ENCODE measurements at places on chromosomes 12 and 14. TPM values are rescaled to one million over a fixed set of nuclear protein-coding genes. Genes with fewer than 3 reads are reported as not detected.
A peak's percentile ranks its signal among the peaks of the same experiment; 100 is the strongest.

GRCh38 chr12:19964549-19964948 is 403.8 kb upstream of the PDE3A start:
- H3K4me1 ChIP-seq, result no peaks in the 10 kb centered on the region
- DNase-seq, result no peak
- no peak overlapping the region for H3K27ac ChIP-seq
- H3K4me3 ChIP-seq, result no peak overlapping the region

DNA sequence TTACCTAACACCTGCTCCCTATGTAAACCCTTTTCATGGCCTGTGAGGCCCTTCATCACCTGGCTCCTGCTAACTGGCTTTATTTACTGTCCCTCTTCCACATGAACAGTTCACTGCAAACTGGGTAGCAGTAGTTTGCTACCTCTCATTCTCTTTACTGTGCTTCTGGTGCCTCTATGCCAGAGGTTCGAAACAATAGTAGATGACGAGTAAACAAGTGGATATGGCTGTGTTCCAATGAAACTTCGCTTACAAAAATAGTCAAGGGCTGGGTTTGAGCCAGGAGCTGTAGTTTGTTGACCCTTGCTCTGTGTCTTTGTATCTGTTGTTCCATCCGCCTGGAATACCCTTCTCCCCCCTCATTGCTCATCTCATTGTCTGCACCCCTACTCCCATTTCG is 233.6 kb upstream of the RMST start:
- DNase-seq, result no peak
- H3K4me1 ChIP-seq, result no peaks in the 10 kb centered on the region
- peaks cover 9% of the 10 kb centered on the region for H3K27me3 ChIP-seq
- H3K27ac ChIP-seq, result no peak overlapping the region
- no peaks in the 10 kb centered on the region for H3K36me3 ChIP-seq
- H3K4me3 ChIP-seq, result no peak overlapping the region

GRCh38 chr14:30779210-30779609 is 95.1 kb upstream of the COCH start:
- no peak overlapping the region for H3K4me3 ChIP-seq
- peaks cover 32% of the 10 kb centered on the region for H3K27me3 ChIP-seq
- H3K27ac ChIP-seq, result no peak overlapping the region
- DNase-seq, result no peak
- no peaks in the 10 kb centered on the region for H3K36me3 ChIP-seq
- H3K4me1 ChIP-seq, result no peaks in the 10 kb centered on the region

DNA sequence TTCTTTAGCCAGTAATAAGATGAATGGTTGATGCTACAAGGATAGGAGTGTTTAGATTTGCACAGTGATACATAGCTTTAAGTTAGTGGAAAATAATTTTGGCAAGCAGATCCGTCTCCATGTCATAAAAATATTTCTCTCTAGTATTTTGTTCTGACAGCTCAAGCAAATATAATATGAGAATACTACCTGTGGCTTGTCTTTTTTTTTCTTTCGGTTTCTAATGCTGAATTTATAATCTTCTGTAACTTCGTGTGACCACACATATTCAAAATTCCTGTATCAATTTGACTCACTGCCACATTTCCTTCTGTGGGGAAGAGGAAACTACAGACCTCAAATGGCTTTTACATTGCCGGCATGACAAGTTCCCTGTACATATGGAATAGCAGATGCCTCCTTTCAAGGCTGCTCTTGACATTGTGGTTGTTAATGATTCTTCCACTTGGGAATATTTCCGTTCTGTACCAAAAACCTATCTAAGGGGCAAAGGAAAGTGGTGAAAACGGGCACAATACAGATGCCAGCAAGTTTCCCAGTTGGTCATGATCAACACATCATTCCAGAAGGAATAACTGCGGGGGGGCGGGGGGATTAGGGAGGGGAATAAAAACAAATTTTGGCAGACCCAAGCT is 103.6 kb upstream of the CCDC91 start:
- no peaks in the 10 kb centered on the region for H3K4me1 ChIP-seq
- H3K36me3 ChIP-seq, result no peaks in the 10 kb centered on the region
- H3K4me3 ChIP-seq, result no peak overlapping the region
- no peak overlapping the region for H3K27ac ChIP-seq
- no peak for DNase-seq
- peaks cover 23% of the 10 kb centered on the region for H3K27me3 ChIP-seq

GRCh38 chr12:49231878-49232655 is 32.8 kb upstream of the TUBA1C start:
- no peaks in the 10 kb centered on the region for H3K27me3 ChIP-seq
- no peak for DNase-seq
- H3K4me1 ChIP-seq, result peaks cover 10% of the 10 kb centered on the region
- H3K36me3 ChIP-seq, result no peaks in the 10 kb centered on the region

- H3K4me3 ChIP-seq, result no peak overlapping the region
- peaks cover 14% of the 10 kb centered on the region for H3K4me1 ChIP-seq
- peaks cover 19% of the 10 kb centered on the region for H3K27me3 ChIP-seq
- no peak for DNase-seq
- no peak overlapping the region for H3K27ac ChIP-seq
Measured at GRCh38 chr14:101256266-101256665, 305.0 kb upstream of the DIO3 start.

DNA sequence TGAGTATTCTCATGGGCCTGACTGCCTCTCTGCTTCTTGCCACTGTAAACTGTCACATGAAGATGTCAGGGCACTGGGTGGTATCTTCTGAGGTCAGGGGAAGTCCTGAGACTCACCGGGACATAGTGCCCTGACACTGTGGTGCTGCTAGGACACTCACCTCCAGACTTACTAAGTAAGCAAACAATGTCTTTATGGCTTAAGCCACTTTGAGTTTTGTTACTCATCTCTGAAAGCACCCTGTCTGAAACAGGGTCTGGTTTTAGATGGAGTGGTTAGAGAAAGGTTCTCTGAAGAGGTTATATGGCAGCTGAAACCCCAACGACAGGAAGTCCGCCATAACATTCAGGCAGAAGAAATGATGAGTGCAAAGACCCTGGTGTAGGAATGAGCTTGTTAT is 22.7 kb downstream of the GPR19 start:
- no peak overlapping the region for H3K4me3 ChIP-seq
- no peaks in the 10 kb centered on the region for H3K36me3 ChIP-seq
- H3K27ac ChIP-seq, result no peak overlapping the region
- H3K27me3 ChIP-seq, result no peaks in the 10 kb centered on the region
- DNase-seq, result no peak
- peaks cover 16% of the 10 kb centered on the region for H3K4me1 ChIP-seq

DNA sequence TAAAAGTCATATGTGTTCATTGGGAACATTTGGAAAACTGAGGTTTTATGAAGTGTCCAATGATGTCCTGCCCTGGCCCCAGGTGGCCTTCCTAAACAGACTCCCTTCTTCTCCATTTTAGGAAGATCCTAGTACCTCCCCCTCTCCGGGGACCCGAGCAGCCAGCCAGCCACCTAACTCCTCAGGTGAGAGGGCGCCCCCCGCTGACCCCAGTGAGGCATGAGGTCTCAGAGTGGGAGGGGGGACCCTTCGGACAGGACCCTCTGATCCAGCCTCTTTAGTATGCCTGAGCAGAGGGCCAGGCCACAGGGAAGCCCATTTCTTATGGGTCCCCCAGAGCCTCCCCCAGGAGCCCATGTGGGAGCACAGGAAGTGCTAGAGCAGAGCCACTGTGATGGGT is 23.7 kb downstream of the DEGS2 start:
- H3K4me1 ChIP-seq, result no peaks in the 10 kb centered on the region
- no peak overlapping the region for H3K4me3 ChIP-seq
- DNase-seq, result no peak

DNA sequence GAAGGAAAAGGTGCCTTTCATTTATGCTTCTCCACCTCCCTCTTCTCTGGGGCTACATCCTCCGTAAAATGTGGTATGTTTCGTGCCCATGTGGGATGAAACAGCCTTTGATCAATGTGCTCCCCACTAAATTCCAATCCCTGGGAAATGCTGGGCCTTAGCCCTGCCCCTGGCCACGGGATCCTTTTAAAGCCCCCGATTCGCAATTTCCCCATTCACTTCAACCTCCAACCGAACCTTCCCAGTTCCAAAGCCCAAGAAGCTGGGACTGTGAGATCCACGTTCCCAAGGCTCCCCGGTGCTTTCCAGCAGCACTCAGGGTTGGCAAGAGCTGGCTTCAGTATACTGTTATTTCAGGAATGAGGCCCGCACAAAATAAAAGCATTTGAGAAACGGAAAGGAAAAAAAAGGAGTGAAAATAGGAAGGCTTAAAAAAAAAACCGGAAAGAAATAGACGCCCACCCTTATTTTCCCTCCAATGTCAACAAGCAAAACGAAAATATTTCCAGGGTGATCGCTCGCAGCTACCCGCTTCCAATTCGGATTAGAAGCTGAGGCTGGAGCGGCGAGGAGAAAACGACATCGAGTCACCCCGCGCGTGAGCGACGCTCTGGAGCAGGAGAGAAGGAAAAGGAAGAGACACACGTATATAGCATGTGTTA is 1.3 kb upstream of the FOXG1 start:
- H3K4me1 ChIP-seq, result no peaks in the 10 kb centered on the region
- DNase-seq, result no peak
- H3K36me3 ChIP-seq, result peaks cover 13% of the 10 kb centered on the region
- H3K27me3 ChIP-seq, result peaks cover 49% of the 10 kb centered on the region
- no peak overlapping the region for H3K27ac ChIP-seq

DNA sequence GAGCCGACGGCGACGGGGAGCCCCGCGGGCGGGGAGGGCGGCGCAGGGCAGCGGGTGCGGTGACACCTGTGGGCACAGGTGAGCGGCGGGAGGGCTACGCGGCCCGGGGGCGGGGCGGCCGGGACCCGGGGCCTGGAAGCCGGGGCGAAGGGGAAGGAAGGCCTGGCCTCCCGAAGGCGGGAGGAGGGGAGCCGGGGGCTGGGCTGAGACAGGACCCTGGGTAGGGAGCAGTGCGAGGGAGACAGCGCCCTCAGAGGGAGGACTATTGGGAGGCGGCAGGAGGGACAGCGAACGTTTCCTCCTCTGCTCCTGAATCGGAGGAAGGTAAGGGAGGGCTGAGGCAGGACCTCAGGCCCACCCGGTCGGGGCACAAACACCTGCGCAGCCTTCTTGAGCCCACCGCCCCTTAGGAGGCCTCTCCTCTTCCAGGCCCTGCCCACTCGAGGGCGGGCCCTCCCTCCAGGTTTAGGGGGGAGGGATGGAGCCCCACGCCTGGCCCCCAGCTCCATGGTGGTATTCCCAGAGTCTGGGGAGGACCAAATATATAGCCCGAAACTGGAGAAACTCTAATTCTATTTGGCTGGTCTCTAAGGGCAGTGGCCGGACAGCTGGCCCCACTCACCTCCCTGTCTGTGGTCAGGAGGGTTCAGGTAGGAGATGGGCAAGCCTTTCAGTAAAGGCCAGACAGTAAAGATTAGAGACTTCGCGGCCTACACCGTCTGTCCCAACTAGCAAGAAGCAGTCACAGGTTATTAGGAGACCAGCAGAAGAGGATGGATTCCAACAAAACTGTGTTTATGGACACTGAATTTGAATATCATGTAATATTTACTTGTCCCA is 509 bp downstream of the PLEKHG6 start:
- H3K4me3 ChIP-seq, result no peak overlapping the region
- H3K27ac ChIP-seq, result no peak overlapping the region
- DNase-seq, result no peak
- peaks cover 8% of the 10 kb centered on the region for H3K27me3 ChIP-seq

DNA sequence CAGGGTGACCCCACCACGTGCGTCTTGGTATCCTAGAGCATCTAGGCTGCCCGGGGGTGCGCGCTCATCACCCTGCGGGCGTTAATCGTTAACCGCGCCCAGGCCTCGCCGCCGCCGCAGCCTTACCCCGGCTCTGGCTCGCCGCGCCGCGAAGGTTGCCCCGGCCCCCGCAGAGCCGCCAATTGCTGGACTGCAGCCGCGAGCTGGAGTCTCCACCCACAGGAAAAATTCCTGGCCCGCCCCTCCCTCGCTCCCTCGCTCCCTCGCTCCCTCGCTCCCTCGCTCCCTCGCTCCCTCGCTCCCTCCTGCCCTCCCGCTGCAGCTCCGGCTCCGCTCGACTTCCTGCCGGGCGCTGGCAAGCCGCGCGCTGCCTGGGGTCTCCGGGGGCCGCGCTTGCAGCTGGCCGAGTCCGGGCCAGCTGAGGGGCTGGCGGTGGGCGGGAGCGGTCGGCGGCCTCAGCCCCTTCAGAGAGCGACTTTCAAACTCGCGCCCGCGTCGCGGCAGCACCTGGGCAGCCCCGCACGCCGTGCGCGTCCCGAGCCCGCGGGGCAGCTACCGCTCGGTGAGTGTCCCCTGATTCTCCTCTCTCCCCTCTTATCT is at the start of gene PLEKHG3:
Gene PLEKHG3 (plus strand): TSS at position 282 of the 600 bp plus-strand sequence. CDS start 23,208 bp downstream, outside the sequence.
- peaks cover 55% of the 10 kb centered on the region for H3K4me1 ChIP-seq
- peak within 1 kb of the TSS; percentile 100 for H3K27ac ChIP-seq
- H3K27me3 ChIP-seq, result no peaks in the 10 kb centered on the region
- H3K4me3 ChIP-seq, result peak within 1 kb of the TSS; percentile 93

GRCh38 chr12:3882896-3883564 is 9.8 kb upstream of the PARP11 start:
- DNase-seq, result no peak
- H3K27me3 ChIP-seq, result peaks cover 17% of the 10 kb centered on the region
- H3K36me3 ChIP-seq, result no peaks in the 10 kb centered on the region
- no peak overlapping the region for H3K4me3 ChIP-seq
- no peak overlapping the region for H3K27ac ChIP-seq

GRCh38 chr12:109736552-109737108 is 23.0 kb downstream of the FAM222A start:
- no peak for DNase-seq
- H3K36me3 ChIP-seq, result no peaks in the 10 kb centered on the region
- no peaks in the 10 kb centered on the region for H3K4me1 ChIP-seq
- H3K4me3 ChIP-seq, result no peak overlapping the region

GRCh38 chr14:80202888-80203562 is 8.3 kb downstream of the DIO2 start:
- H3K4me3 ChIP-seq, result no peak overlapping the region
- no peaks in the 10 kb centered on the region for H3K4me1 ChIP-seq
- H3K27me3 ChIP-seq, result no peaks in the 10 kb centered on the region
- no peaks in the 10 kb centered on the region for H3K36me3 ChIP-seq

DNA sequence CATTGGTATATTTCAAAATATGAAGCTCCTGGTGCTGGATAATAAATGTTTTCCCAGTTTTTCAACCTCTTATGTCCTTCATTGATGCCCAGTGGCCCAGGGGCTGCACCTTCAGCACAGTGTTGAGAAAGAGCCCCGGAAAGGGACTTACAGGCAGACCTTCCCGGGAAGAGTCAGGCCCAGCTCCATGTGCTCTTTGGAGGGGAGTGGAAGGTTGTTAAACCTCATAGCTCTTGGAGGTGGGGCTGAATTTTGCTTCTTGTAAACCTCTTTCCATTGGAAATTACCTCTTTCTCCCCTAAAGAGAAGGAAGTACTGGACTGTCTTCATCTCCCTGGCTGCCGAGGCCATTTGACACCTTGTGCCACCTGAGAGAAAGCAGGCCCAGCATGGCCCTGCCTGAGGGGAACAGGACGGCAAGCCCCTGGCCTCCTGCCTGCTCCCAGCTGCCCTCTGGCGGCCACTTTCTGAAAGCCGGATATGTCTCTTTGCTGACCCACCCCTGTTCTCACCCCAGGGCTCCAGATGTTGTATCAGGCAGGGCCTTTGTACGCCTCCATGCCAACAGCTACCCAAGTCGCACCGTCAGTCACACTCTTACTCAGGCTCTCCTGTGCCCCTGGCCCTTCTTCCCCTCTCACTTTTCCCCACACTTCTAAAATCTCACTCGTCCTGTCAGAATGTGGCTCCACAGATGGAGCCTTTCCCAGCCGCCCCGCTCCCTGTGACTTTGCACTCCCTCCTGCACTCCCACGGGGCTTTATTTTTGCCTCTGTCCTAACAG is 43.0 kb downstream of the EVL start:
- H3K27me3 ChIP-seq, result no peaks in the 10 kb centered on the region
- peaks cover 5% of the 10 kb centered on the region for H3K36me3 ChIP-seq
- H3K27ac ChIP-seq, result peak overlapping the region; percentile 89
- peaks cover 74% of the 10 kb centered on the region for H3K4me1 ChIP-seq
- DNase-seq, result peak; percentile 88

The PTCSC3 gene
- not detected for total RNA-seq

The DEGS2 gene
- 0.33 TPM for total RNA-seq

The RPL10L gene
- not detected for total RNA-seq

The LTB4R gene
- total RNA-seq, result 13.2 TPM

The TMEM179 gene
- total RNA-seq, result 0.48 TPM
